Upper lobe of left lung (tissue), 6 donors: ENCODE measurements at places on chromosomes 13 and 19. TPM values are rescaled to one million over a fixed set of nuclear protein-coding genes. Genes with fewer than 3 reads are reported as not detected.

CYP4F3 gene
- 1.2 TPM for total RNA-seq

GRCh38 chr19:14059093-14059480, 2.8 kb downstream of the PALM3 start:
- H3K4me3 ChIP-seq, result no peak overlapping the region
- H3K27me3 ChIP-seq, result no peaks in the 10 kb centered on the region
- peaks cover 10% of the 10 kb centered on the region for H3K4me1 ChIP-seq
- DNase-seq, result no peak

- peak; percentile 74 for DNase-seq
- no peaks in the 10 kb centered on the region for H3K36me3 ChIP-seq
- H3K4me1 ChIP-seq, result peaks cover 7% of the 10 kb centered on the region
- peak within 1 kb of the TSS; percentile 77 for H3K27ac ChIP-seq
- H3K4me3 ChIP-seq, result peak within 1 kb of the TSS; percentile 71
Observed at GRCh38 chr19:53132141-53132991, at the start of gene ZNF415. ZNF415 (minus strand) TSS chr19:53132910; CDS start chr19:53122676, 10,234 bp downstream.

- no peaks in the 10 kb centered on the region for H3K36me3 ChIP-seq
- H3K4me1 ChIP-seq, result no peaks in the 10 kb centered on the region
- no peak for DNase-seq
- no peak overlapping the region for H3K27ac ChIP-seq
- no peaks in the 10 kb centered on the region for H3K27me3 ChIP-seq
- H3K4me3 ChIP-seq, result no peak overlapping the region
Observed at GRCh38 chr19:51712461-51713081, 11.2 kb downstream of the HAS1 start.

DNA sequence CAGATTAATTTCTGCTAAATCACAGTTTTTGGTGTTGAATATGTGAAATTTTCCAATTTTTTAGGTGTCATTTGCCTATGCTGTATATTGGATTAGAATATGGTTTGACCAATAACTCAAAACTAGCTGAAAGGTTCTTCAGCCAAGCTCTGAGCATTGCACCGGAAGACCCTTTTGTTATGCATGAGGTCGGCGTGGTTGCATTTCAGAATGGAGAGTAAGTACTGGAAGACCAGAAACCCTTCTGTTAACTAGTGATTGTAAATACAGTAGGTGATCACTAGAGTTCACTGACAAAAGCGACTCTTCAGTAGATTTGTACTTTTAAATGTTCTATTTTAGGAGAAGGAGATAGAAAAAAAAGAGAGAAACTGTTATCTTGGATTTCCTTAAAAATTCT, 22.3 kb downstream of the CDC16 start:
- no peak overlapping the region for H3K4me3 ChIP-seq
- H3K36me3 ChIP-seq, result peaks cover 62% of the 10 kb centered on the region

DNA sequence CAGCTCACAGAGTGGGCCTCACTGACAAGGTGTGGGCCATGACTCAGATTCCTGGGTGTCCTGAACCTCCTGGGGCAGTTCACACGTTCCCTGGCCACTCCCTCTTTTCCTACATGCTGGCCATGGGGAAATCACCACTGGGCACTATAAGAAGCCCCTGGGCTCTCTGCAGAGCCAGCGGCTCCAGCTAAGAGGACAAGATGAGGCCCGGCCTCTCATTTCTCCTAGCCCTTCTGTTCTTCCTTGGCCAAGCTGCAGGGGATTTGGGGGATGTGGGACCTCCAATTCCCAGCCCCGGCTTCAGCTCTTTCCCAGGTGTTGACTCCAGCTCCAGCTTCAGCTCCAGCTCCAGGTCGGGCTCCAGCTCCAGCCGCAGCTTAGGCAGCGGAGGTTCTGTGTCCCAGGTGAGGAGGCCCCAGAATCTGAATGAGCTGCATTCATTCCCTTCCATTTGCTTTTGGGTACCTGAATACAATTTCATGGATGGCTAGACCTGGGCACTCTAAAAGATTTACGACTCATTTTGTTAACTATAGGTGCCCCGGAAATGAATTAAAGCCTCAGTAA, at the start of gene OLFM4:
Gene OLFM4 (plus strand): TSS at position 177 of the 567 bp plus-strand sequence. CDS start 24 bp downstream, at position 201.
- no peak within 1 kb of the TSS for H3K4me3 ChIP-seq
- peak; percentile 13 for DNase-seq
- no peak within 1 kb of the TSS for H3K27ac ChIP-seq
- no peaks in the 10 kb centered on the region for H3K4me1 ChIP-seq
- H3K36me3 ChIP-seq, result no peaks in the 10 kb centered on the region
- no peaks in the 10 kb centered on the region for H3K27me3 ChIP-seq
